Right forelimb (tissue), 1 donor: ENCODE measurements at places on chromosomes 7 and 10.
A peak's percentile ranks its signal among the peaks of the same experiment; 100 is the strongest.

DNA sequence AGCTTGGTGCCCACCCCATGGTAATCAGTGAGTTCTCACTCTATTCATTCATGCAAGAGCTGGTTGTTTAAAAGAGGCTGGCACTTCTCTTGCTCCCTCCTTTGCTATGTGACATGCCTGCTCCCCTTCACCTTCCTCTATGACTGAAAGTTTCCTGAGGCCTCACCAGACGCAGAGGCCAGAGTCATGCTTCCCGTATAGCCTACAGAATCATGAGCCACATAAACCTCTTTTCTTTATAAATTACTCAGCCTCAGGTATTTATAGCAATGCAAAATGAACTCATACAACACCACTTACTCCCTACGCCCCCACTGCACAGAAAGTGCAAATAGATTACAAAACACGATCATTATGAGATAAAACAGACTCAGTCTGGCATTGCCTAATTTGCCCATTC, 39.0 kb downstream of the SEC61G start:
- DNase-seq, result no peak

- DNase-seq, result no peak
Measured at GRCh38 chr7:18706670-18707069, 211.1 kb downstream of the HDAC9 start.

GRCh38 chr7:114658216-114658615, 243.6 kb downstream of the FOXP2 start:
- DNase-seq, result no peak

GRCh38 chr7:29007127-29007526, 49.0 kb upstream of the TRIL start:
- DNase-seq, result no peak

DNA sequence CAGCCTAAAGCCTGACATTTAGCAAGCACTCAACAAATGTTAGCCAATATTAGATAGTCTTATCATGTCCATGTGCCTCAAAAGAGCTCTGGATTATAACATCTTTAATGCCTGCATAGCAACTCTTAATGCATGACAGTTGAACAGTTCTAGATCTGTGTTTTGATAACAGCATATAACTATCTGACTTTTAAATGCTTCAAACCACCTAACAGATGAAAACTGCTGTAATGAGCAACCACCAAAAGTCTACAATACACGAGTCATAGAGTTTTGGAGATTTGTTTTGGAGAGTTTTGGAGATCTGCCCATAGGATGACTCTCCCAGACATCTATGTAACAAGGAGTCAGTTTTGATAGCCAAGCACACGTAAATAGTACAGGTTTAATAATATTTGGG, 227.3 kb downstream of the TWIST1 start:
- DNase-seq, result no peak

DNA sequence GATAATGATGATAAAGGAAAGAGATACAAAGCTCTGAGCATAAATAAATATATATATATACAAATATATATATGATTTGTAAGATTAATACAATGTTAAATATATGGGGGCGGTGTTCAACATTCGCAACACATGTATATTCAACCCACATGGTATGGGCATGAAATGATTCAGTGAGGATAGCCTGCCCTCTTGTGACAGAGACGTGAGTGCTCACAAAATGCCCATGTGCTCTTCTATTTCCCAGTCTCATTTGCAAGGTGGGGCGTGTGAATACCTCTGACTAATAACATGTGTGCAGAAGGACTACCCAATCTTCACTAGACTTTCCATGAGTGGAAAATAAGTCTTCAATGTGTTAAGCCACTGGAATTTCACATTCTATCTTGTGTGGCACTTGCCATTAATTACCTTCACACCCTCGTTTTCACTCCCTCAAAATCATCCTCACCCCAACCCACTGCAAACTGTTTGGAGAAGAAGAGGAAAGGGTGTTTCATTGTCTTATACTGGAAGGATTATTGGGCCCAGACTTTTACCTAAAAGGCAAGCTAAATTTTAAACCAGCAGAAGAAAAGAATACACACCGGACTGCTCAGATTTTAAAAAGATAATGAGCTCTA, 26.9 kb downstream of the ASAH2 start:
- DNase-seq, result no peak

GRCh38 chr7:96085953-96086352, 235.9 kb downstream of the SLC25A13 start:
- no peak for DNase-seq

- DNase-seq, result no peak
Measured at GRCh38 chr7:24898691-24899090, 81.3 kb downstream of the OSBPL3 start.

- no peak for DNase-seq
Measured at GRCh38 chr10:103578782-103579382, 85.4 kb downstream of the NEURL1 start.

- DNase-seq, result no peak
Measured at GRCh38 chr7:83359108-83359507, 196.4 kb upstream of the PCLO start.

DNA sequence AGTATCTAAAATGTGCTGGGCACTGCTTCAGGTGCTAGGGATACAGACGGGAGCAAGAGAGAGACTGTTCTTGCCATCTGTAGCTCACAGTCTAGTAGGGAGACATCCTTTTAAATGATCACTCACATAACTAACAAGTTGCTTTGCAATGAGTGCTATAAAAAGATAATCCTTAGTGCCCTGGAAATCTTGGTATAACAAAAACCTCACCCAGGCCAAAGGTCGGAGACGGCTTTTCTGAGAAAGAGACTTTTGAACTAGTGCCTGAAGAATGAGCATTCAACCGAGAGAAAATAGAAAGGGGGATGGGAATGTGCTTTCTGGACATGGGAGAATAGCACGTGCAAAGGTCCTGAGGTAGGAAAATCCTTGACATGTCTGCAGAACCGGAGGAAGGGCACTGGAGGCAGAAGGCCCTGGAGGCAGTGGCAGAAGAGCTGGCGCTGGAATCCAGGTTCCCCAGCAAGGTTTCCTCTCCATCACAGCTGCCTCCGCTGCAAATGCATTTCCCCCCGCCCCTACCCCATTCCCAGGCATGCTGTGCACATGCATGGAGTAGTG, 89.4 kb downstream of the COL13A1 start:
- no peak for DNase-seq

DNA sequence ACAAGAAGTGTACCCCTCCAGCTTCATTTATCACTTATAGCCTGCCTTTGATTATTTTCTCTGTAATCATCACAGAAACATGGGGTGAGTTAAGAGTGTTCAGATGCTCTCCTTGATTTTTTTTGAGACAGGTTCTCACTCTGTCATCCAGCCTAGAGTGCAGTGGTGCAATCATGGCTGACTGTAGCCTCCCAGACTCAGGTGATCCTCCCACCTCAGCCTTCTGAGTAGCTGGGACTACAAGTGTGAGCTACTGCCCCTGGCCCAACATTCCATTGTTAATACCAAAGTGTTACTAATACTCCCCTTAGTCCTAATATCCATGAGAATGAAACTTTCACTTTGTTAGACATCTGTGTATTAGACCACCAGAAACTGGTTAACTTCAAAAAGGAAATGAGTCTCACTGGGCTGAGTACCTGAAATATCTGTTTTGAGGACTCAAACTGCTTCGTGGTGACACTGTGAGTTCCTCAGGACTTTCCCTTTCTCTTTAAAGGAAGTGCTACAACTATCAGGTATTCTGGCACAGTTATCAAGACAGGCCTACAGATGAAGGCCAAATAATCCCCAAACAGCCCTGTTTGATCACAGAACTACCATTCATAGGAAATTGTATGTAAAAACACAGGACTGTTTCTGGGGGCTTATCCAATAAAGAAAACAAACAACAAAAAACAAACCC, 20.5 kb upstream of the CFAP70 start:
- no peak for DNase-seq

- no peak for DNase-seq
Measured at GRCh38 chr7:140568021-140568813, 72.4 kb downstream of the DENND2A start.

- no peak for DNase-seq
Measured at GRCh38 chr7:54349229-54349628, 192.9 kb upstream of the VSTM2A start.

GRCh38 chr7:105691680-105692564, 110.6 kb upstream of the EFCAB10 start:
- peak; percentile 63 for DNase-seq

DNA sequence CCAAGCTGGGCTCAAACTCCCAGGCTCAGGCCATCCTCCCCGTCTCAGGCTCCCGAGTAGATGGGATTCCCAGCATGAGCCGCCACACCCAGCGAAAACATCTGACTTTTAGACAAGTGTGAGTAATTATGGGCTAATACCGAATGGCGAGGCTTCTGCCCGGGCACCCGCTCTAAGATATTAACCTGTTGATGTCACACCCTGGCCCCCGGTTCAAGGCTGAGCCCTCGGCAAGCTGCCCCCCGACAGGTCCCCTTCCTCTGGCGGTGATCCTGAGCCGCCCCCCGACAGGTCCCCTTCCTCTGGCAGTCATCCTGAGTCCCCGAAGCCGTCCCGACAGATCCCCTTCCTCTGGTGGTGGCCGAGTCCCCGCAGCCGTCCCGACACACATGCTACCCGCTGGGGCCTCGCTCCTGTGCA, 5.2 kb downstream of the PSMG3 start:
- no peak for DNase-seq

DNA sequence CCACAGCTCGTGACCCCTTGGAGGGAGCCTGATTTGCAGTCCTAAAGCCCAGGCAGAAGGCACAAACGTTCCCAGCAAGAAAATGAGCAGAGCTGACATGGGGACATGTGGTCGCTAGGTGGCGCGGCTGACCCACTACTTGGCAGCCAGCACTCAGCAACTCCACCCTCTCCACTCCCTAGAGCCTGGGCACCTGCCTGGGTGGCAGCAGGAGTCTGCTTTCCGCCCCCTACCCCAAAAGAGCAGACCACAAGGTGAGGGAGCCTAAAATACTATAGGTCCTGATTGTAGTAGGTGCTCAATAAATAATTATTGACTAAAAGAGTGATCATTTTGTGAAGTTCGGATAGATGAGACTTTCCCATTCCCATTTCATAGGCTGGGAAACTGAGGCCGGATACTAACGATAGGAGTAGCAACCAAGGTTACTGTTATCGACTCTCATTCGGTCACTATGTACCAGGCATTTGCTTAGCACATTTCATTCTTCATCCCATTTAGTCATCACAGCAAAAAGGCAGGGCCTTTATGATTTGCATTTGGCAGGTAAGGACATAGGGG, 57.4 kb downstream of the NEUROG3 start:
- DNase-seq, result peak; percentile 76

- DNase-seq, result no peak
Measured at GRCh38 chr7:141844256-141844655, 3.0 kb upstream of the PRSS37 start.

- no peak for DNase-seq
Measured at GRCh38 chr10:97888641-97889262, 39.1 kb downstream of the GOLGA7B start.

GRCh38 chr10:14312014-14312413, 18.7 kb downstream of the FRMD4A start:
- DNase-seq, result no peak

GRCh38 chr7:87027900-87028299, 31.6 kb downstream of the ELAPOR2 start:
- DNase-seq, result no peak

DNA sequence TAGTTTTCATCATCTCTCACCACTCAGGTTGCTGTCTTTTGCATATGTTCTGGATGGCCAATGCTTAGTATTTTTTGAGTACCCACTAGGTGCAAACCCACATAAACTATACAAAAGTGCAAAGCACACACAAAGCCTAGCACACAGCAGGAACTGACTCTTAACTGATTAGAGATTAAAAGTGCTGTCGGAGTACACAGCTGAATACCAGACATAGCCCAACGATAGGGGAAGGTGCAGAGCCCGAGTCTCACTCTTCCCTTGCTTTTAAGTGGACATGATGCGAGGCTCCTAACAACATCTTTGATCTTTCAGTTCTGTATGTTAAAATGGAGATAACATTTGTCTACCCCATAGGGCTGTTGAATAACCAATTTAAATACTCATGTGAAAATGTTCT, 90.8 kb downstream of the DPY19L1 start:
- DNase-seq, result no peak

- no peak for DNase-seq
Measured at GRCh38 chr10:114131094-114131493, 42.9 kb downstream of the CCDC186 start.

DNA sequence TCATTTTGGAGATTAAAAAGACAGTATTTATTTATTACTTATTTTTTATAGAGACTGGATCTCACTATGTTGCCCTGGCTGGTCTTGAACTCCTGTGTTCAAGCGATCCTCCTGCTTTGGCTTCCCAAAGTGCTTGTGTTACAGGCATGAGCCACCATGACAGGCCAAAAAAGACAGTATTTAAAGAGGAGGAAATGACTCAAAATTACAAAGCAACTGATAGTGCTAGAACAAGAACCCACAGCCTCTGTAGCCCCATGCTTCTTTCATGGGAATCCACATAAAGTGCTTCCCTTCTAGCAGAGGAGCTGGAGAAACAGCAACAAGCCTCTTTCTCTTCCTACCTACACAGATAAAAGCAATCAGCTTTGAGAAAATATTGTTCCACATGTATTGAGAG, 230.7 kb upstream of the PODXL start:
- DNase-seq, result no peak

DNA sequence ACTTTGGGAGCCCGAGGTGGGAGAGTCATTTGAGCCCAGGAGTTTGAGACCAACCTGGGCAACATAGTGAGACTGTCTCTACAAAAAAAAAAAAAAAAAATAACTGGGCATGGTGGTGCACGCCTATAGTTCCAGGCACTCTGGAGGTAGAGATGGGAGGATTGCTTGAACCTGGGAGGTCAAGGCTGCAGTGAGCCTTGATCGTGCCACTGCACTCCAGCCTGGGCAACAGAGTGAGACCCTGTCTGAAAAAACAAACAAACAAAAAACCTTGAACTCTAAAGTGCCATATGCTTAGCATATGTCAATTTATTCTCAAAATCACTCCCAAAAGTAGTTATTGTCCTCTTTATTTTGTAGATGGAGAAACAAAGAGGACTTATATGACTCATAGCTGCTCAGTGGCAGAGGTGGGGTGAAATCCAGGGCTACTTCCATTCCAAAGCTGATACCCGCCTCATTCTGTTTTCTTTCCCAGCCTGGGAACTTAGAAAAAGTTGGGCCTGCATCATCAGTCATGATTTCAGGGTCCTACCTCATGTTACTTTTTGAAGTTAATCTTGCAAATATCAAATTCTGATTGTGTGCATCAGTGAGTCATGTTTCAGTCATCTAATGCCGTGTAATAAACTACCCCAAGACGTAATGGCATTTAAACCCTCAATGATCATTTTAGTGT, 13.3 kb downstream of the DHTKD1 start:
- no peak for DNase-seq

GRCh38 chr7:66739953-66740301, 606 bp upstream of the RABGEF1 start:
- DNase-seq, result no peak

GRCh38 chr7:27189295-27189996, 4.4 kb upstream of the HOXA11 start:
- DNase-seq, result peak; percentile 58

- DNase-seq, result peak; percentile 87
Measured at GRCh38 chr10:47047577-47048525, 136.6 kb downstream of the PTPN20 start.

- DNase-seq, result peak; percentile 77
Measured at GRCh38 chr10:3467052-3467951, 294.7 kb upstream of the PITRM1 start.

GRCh38 chr10:26725837-26726727, 28.6 kb downstream of the PDSS1 start:
- DNase-seq, result peak; percentile 78

GRCh38 chr7:54689394-54690049, 69.5 kb downstream of the SEC61G start:
- DNase-seq, result no peak
